Pancreas (tissue), 10 donors: ENCODE measurements at places on chromosomes 16 and 17. TPM values are rescaled to one million over a fixed set of nuclear protein-coding genes. Genes with fewer than 3 reads are reported as not detected.

GRCh38 chr17:72438783-72439182, 318.0 kb downstream of the SOX9 start:
- H3K36me3 ChIP-seq: no peaks in the 10 kb centered on the region
- DNase-seq: no peak
- H3K4me3 ChIP-seq: no peak overlapping the region
- no peaks in the 10 kb centered on the region for H3K27me3 ChIP-seq

GAS2L2 gene
- 0.06 TPM for total RNA-seq

ITGAX gene
- 0.56 TPM for total RNA-seq

PRR35 gene
- total RNA-seq: 0.97 TPM
